NCI-H1105 (cell line): ENCODE measurements at places on chromosomes 3 and 15.
A peak's percentile ranks its signal among the peaks of the same experiment; 100 is the strongest.

- peak; percentile 96 for DNase-seq
Measured at GRCh38 chr3:120102674-120103073, 8.4 kb upstream of the GSK3B start.

GRCh38 chr3:14861446-14862302 lies 42.9 kb downstream of the FGD5 start:
- no peak for DNase-seq

DNA sequence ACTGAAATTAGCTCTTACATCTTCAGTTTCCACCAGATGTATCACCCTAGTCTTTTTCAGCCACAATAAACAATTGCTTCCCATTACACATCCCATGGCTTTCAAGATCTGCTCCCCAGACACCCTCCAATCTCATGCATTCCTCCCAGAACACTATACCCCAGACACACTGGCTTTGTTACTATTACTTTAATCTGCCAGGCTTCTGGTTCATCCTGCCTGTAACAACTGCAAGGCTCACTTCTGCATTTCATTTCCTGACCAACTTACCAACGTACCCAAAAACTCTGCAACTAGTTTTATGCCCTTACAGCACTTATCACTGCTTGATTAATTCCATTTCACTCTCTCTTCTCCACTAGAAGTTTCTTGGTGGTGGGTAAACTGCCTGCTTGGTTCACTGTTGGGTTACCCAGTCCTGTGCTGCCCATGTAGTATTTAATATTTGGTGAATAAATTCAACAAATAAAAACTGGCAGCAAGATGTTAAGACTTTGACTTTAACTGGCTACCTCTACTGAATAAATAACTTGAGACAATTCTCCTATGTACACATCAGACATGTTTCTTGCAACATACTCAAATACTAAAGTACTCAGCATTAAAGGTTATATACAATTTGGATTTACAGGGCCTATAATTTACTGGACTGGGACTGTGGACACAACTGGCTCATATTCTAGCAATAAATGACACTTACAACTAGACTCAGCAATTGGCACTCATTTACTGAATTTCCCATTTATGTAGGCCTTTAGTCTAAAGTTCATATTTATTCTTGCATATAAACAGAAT lies 2.7 kb downstream of the RPL22L1 start:
- DNase-seq, result no peak

DNA sequence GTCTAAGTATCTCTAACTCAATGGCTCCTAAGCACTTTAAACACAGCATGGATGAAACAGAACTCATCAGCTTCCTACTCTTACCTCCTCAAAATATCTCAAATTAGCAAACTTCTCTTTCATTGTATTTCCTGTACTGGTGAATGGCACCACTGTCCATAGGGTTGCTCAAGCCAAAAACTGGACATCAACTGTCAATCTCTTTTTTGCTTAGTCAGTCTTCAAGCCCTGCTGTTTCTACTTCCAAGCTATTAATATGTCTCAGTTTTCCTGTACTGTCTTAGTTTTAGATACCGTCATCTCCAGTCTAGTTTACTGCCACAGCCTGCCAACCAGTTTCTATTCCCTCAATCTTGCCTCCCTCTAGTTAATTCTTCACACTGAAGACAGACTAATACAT lies 48.3 kb upstream of the KPNA4 start:
- no peak for DNase-seq

- no peak for DNase-seq
Measured at GRCh38 chr15:72193836-72194396, 3.7 kb downstream of the GRAMD2A start.
